NCI-H2081 treated with DMSO at 0.1 percent for 48 hours (cell line): ENCODE measurements at places on chromosomes 6 and 20.

DNA sequence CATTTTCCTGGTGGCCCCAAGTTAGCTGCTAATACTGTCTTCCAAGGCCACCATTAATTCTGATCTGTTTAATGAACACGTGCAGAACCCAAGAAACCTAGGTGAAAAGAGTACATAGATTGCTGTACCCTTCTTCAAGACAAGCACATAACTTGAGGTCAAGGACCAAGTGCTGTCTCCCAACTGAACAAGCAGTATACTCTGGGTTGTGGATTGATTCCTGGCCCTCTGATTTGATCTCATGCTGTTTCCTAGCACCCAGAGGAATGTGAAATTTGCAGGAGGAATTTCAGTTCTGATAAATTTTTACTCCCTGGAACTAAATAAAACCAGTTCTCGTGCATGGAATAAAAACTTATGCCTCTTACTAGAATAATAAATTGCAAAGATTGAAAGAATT is 75.6 kb downstream of the MTFR2 start:
- no peak for DNase-seq

- no peak for DNase-seq
These were observed 416 bp upstream of the POLR1H start for GRCh38 chr6:30060606-30061091.

GRCh38 chr20:23179766-23180403 is 93.8 kb upstream of the CD93 start:
- no peak for DNase-seq

DNA sequence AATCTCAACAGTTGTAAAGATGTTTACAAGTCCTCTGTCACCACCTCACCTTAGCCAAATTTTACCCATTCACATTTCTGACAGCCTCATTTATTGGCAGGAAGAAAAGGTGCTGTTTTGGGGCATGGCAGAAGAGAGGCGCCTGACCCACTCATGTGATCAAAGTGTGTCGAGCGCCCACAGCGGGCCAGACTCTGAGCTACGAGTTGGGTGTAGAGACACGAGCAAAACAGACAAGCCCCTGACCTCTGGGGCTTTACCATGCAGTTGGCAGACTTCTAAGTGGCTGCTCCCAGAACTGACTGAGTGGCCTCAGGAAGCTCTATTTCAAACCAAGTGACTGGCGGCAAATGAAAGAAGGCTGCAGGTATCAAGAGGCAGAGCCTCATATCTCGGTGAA is 167.0 kb downstream of the SOBP start:
- DNase-seq, result no peak

DNA sequence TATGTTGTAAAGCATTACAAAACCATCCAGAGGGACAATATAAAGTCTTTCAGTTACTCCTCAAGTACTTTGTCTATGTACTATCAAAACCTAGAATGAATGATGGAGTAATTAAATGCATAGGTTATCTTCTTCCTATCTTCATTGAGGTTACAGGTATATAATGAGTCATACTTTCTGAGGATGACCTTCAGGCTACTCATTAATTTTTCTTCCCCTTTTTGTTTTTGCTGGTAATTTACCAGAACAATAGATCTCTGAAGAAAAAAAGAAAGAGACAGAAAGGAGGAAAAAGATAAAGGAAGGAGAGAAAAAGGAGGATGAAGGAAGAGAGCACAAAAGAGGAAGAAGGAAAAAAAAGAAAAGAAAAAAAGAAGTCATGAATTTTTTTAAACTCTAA is 398.4 kb downstream of the TBC1D32 start:
- DNase-seq, result no peak

DNA sequence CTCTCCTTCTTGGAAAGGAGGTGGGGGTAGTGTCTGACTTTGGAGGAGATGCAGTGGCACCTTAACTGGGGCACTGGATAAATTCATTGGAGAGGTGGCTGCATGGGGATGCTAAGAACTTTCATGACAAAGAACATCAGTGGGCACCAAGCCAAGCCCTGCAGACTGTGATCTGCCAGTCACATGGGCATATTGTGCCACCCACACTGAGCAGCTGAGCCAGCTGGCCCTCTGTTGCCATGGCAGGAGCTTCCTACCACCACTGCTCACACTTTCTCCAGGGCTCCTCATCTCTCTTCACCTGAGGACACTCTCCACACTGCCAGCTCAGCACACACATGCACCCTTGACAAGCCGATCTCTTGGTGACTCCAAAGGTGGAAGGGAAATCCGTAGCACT is 715.6 kb downstream of the QKI start:
- no peak for DNase-seq

DNA sequence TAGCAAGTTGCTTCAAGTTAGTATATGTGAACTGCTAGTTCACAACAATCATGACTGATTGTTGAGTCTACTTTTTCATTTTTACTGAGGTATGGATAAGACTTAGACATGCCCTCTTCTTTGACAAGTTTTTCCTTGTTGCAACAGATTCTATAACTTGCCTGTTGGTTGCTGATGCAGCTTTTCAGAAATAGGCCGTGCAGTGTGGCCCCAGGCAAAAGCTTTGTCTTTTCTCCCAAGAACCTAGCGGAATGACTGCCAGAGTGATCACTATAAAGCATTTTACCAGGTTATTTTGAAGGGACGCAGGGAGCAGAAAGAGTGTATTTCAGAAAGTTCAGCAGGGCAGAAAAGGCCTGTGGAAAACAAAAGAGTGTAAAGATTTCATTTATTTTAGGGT is 16.0 kb downstream of the HECA start:
- DNase-seq, result no peak

DNA sequence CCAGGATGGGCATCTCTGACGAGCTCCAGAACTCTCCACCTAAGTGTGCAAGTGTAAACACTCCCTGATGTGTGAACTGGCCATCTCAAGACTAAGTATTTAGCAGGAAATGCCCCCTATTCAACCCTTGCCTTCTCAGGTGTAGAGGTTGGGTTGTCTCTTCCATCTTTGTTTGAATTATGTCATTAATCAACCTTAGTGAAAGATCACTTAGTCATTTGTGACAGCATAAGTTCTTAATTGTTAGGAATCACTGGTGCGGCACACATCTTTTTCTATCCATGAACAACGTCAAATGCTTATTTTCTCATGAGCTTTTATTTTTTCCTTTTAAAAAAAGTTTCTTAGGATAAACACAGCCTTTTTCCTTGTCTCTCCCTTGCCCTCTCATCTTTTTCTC is 151.6 kb downstream of the ESR1 start:
- no peak for DNase-seq

DNA sequence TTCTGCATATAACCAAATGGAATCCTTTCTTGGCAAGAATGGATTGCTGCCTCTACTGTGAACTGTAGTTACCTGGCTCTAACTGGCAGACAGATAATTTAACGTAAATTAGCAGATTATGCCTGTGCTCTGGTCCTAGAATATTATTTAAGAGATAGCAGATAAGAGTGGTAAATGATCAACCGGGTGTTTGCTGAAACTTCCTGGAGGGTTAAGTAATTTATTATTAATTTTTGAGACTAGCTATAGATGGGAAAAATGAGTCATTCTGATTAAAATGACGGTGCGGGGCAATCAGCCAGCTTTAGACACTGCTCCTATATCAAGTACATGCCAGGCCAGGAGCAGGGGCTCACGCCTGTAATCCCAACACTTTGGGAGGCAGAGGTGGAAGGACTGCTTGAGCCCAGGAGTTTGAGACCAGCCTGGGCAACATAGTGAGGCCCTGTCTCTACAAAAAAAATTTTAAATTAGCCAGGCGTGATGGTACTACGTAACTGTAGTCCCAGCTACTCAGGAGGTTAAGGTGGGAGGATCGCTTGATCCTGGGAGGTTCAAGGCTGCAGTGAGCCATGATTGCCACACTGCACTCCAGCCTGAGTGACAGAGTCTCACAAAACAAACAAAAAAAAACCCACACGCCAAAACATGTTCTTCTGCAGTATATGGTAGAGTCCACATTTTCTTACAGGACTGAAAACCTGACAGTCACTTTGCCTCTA is 22.6 kb downstream of the B4GALT5 start:
- no peak for DNase-seq

DNA sequence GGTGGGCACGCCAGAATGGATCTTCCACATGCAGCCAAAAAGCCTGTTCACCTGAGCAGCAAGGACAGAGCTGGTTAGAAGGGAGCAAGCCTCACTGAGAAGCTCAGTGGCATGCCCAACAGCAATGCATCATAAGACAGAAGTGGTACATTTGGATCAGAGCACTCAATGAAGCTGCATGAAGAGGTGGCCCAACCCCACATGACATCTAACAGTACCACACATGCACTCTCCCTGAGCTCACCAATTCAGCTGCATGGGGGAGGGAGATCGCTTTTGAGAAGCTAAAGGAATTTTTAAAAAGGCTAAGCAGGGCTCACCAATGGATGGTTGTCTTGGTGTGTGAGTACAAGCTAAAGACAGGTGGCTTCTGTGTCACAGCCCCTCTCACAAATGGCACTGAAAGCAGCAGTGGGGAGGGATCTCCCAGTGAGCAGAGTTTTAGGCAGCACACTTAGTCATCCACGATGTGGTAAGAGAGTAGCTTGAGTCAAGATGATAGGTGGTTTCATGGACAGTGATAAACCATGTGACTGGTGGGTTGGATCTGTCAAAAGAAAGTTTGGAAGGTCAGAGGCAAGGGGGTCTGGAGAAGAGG is 166.6 kb upstream of the TAB2 start:
- DNase-seq, result no peak

GRCh38 chr6:150666071-150666470 is 66.4 kb downstream of the PLEKHG1 start:
- no peak for DNase-seq

- DNase-seq, result no peak
These were observed 3.1 kb upstream of the CSE1L start for GRCh38 chr20:49043000-49043399.

- no peak for DNase-seq
These were observed at the start of gene CALHM6 for GRCh38 chr6:116461331-116461931. CALHM6 (plus strand) TSS chr6:116461375; CDS start chr6:116461930, 555 bp downstream.

GRCh38 chr6:115887891-115888290 is 172.8 kb downstream of the FRK start:
- no peak for DNase-seq

DNA sequence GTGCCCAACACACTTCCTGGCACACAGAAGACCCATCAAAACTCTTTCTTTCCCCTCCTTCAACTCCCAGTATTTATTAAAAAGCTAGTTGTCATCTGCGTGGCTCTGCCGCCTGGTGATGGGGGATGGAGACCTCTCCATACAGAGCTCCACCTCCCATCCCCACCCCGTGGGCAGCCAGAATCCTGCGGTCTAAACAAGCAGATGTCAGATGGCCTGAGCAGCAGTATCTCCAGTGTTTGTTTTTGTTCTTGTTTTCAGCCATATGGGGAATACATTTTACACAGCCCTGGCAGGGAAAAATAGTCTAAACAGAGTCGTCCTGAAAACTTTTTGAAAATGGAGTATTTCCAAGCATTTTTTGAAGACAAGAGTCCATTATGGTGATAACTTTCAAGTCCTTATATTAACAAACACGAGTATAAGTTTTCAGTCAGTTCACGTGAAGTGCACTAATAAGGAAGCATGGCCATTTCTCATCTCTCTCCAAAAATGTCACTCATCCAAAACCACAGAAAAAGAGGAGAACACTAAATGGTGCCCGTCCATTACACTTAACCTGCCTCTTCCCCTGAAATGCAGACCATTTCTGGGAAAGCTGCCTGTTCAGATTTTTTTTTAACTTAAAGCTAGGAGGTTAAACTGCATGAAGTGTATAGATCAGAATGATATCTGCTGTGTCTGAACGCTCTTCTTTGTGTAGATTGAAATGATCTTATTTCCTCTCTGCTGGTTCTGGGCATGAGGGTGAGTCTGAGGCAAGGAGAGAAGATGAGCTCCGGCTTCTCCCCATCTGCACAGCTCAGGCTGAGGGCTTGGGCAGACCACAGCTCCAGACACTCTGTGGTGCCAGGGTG is 91.0 kb downstream of the TCP11 start:
- no peak for DNase-seq

DNA sequence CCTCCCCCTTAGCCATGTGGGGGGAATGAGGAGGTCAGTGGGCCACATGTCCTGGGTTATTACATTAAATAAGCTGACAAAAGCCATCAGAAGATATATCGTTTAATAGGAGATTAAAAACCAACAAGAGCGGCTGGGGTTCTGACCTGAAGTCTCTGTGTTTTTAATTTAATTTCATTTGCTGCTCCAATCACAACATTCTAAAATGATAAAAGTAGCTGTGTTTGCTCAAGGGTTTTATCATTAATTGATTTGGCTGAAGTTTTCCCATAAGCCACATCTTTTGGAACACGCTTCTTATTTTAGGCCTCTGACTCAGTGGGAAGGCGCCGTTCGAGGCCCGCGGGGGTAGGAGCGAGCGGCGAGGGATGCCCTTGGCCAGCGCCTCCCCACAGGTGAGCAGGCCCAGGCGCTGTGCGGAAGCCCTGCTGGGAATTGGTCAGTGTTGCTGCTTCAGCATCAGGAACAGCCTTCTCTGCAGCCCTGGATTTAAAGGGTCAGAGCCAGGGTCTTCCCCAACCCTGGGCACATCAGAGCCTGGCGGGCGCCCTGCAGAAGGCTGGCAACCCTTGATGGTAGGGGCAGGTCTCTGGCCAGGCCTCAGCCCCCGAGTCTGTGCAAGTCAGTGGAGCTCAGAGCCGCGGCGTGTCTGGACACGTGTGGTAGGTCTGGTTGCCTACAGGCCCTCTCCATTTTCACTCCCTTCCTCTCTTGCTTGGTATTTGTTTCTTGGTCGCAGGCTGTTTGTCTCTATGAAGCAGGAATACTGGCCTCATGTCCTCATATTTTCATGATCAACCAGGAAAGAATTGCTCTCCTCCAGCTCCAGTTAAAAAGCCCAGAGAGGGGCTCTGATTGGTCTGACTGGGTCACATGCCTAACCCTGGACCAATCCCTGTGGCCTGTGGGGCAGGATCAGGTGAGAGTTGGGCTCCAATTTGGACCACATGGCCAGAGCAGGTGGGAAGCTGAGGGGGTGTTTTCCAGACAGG is 30.9 kb upstream of the MLN start:
- no peak for DNase-seq

DNA sequence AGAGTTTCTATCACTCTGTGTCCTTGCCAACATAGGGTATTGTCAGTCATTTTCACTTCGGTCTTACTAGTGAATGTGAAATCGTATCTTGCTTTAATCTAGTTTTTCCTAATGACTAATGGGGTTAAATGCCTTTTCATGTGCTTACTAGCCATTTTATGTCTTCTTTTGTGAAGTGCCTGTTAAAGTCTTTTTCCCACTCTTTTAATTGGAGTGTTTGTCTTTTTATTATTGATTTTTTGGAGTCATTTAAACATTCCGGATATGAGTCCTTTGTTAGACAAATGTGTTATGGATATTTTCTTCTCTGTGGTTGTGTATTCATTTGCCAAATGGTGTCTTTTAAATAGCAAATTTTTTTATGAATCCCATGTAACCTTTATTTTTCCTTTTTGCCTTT is 194.6 kb downstream of the CDH26 start:
- no peak for DNase-seq
